T-helper 9 cell (primary cell): ENCODE measurements at places on chromosomes 7 and 10.

GRCh38 chr7:2517026-2517425, 2.5 kb upstream of the LFNG start:
- no peak for DNase-seq

DNA sequence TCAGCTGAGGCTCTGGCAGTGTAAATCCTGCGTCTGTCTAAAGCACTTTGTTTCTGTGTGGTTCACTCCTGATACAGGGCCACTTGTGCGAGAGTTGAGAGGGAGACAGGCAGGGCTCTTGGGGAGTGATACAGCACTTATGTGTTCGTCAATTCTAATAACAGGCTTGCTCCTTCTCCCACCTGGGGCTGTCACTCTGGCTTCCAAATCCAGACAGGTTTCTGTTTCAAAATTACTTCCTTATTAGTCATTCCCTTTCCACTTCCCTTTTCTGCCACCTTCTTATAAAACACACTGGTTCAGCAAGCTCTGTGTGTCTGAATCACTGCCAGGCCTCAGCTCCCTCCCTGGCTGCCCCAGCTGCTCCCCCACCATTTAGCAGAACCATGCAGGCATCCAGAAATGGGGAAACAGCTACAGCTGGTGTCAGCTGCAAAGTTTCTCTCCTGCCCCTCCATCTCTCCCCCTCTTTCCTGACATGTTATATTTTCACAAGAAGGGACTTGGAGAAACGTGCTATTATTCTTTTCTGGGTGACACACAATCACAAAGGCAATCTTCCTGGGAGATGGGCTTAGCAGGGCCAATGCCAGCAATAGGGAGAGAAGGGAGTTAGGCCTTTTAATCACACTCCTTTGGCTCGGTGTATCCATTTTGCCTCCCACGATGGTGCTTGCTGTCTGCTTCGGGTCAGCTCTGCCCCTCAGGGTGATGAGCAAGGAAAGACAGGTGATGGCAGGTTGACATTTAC, 58.4 kb upstream of the ZNRF2 start:
- no peak for DNase-seq

DNA sequence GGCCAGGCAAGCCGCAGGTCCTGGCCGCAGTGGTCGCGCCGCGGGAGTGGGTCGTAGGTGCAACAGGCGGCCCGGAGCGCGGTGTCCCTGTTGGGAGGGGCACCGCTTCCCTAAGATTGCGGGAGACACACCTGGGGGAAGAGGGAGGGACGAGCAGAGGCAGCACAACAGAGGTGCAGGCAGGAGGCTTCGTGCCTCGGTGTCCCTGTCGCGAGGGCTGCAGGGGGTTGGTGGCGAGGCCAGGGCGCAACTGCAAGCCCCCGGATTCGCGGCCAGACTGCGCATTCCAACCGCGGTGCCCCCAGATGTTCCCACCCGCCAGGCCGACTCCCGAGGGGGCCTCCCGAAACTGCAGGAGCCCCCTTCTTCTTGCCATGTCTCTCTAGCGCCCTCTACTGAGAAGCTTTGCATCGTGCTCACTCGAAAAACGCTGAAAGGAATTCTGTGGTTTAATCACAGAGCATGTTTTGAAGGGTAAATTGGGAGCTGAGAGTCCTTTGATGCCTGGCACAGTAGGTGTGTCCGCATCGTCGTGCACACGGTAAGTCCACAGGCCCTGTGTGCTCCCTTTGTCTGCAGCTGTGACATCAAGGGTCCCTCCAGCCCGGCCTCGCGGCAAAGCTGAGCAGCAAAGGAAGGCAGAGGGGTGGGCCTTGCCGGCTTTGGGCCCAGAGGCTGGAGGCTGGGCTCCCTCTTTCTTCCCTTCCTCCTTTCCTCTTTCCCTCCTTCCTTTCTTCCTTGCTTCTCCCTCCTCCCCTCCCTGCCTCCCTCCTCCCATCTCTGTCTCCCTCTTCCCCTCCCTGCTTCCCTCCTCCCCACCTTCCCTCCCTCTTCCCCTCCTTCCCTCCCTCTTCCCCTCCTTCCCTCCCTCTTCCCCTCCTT, 6.2 kb upstream of the MBL2 start:
- DNase-seq, result no peak

- no peak for DNase-seq
Measured at GRCh38 chr7:35987016-35987415, 166.0 kb upstream of the EEPD1 start.

GRCh38 chr7:94529516-94529915, 19.9 kb downstream of the CASD1 start:
- DNase-seq, result no peak

DNA sequence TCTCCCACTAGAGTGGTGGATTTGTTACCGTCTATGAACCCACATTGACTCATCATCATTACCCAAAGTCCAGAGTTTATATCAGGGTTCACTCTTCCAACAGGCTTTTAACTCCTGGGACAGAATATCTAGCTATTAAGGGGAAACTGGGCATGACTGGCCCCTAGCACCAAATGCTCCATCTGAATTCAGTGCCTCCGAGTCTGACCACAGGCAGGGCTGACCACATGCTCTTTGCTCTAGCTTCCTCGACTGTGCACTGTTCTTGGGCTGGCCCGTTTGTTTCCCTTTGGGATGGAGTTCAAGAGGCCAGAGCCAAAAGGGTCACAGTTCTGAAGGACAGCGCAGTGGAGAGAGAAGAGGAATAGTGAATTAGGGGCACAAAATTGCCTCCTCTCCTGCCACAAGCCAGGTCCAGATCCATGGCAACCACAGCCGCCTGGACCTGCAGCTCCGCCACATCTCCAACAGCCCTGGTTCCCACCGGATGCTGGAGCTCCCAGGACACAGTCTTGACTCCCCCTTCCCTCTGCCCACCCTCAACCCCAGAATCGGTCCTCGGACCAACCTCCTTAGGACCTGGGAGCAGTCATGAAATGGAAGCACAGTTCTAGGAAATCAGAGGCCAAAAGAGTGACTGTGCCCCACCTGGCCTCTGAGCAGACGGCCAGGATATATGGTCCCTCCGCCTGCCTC, 16.2 kb downstream of the CAMK2G start:
- DNase-seq, result no peak

- no peak for DNase-seq
Measured at GRCh38 chr7:95622859-95623258, 26.5 kb upstream of the PDK4 start.
